NCI-H2029 (cell line): ENCODE measurements at places on chromosomes 16 and 17.

DNA sequence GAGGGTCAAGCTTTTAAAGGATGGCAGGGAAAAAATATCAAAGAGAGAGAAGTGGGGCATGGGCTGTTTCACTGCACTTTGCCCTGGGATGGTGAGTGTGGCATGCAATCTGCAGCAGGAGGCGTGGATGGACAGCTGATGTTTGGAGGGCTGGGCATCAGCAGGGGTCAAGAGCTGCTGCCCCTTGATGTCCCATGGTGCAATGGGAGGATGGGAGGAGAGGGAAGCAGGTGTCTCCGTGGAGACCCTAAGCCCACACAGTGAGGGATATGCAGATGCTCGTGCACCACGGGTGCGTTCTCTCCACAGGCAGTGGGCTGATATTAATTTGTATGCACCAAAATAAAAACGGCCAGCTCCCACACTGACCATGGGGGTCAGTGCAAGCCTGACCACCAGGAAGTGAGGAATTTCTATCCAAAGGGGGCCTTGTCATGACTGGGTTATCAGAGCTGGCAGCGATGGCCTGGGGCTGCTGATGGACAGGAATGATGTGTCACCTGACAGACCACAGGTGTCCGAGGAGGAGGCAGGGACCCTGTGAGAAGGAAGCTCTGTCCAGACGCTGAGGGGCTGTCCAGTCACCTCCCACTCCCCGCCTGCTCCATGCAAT is 183.6 kb downstream of the IRF8 start:
- no peak for DNase-seq

- DNase-seq, result no peak
These were observed 1327.3 kb upstream of the GOT2 start for GRCh38 chr16:60061396-60061795.

GRCh38 chr17:40960144-40960543 is 6.6 kb downstream of the KRT39 start:
- no peak for DNase-seq

DNA sequence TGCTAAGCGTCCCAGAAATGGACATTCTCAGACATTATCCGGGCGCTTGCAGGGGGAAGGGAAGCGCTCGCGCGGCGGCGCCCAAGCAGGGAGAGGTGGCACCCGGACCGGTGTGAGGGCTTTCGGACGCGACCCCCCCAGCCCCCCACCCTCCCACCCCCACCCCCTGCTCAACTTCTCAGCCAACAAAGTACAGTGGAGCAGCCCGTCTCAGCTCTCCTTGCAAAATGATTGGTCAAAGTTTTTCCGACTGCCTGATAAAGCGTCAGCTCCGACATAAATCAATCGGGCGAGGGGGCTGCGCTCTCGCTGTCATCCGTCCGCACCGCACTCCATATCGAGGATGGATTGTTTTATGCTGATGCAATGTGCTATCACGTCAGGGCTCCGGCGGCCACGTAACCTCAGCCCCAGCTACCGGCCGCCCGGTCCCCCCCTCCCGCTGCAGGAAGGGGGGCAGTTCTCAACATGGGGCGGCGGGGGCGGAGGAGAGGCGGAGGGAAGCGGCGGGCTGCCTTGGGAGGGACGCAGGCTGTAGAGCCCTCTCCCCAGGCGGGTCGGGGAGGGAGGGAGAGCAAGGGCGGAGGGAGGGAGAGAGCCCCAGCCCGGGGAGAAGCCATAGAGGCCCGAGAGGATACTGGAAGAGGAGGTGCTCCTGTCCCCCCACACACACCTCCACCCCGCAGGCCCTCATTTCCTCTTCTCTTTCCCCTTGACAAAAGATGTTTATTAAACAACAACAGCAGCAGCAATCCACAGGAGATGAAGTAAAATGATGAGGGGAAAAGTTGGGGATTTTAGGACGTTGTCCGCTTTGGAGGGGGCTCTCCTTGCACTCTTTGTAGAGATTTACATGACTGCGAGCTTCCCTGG is at the start of gene HOXB9:
HOXB9 (minus strand) TSS at position 114 of the 873 bp plus-strand sequence; CDS start at position 25, 89 bp downstream.
- no peak for DNase-seq

GRCh38 chr16:89383095-89384003 is 107.0 kb downstream of the ANKRD11 start:
- no peak for DNase-seq

- DNase-seq, result no peak
These were observed 55.5 kb downstream of the OTOA start for GRCh38 chr16:21719283-21719682.

DNA sequence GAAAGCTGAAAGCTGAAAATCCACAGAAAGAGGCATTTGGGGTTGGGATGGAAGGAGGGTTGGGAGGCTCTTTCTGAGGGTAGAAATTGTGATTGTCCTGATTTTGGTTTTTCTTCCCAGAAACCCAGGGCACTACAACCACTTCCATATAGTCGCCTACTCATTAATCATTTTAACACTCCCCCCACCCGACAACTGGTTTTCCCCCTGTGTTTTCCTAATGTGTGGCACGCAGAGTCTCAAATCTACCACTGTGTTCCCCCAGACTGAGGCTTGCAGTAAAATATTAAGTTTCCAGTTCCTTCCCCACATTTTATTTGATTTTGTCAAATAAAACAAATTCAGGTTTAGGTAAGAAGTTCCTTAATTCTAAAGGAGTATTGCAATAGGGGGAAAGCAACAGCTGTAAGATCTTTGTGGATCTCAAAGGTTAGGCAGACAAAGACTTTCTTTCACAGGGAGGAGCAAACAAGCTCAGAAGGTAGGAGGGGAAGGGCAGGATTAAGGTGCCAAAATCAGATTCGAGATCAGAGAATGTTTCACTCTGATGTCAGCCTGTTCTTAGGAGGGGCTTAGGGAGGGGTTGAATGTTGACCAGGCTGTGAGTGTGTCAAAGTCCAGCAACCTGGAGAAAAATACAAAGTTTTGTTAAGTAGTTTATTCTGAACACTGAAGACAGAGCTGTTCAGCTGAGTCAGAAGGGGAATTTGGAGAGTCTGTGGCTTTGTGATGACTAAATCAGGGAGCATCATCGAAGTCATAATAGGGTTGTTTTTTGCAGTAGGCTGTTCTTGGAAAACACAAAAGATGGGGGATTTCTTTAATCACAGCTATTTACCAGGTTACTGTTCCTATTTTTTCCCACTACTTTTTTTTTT is 3.6 kb downstream of the ZNF267 start:
- DNase-seq, result no peak

DNA sequence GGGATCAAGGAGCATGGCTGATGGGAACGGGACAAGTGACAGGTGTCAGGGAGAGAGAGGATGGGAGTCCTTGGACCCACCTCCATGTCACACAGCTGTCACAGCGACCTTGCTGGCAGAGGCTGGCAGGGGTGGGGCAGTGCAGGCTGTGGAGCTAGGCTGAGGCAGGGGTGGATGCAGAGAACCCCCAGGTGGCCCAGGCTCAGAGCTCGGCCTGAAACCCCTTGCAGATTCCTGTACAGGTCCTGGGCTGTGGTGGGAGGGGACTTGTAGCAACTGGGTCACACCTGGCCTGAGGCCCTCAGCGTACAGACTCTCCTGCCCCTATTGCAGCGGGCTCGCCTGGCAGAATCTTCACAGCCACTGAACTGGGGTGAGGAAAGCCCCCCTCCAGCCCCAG is 174.1 kb downstream of the NTN1 start:
- DNase-seq, result no peak

DNA sequence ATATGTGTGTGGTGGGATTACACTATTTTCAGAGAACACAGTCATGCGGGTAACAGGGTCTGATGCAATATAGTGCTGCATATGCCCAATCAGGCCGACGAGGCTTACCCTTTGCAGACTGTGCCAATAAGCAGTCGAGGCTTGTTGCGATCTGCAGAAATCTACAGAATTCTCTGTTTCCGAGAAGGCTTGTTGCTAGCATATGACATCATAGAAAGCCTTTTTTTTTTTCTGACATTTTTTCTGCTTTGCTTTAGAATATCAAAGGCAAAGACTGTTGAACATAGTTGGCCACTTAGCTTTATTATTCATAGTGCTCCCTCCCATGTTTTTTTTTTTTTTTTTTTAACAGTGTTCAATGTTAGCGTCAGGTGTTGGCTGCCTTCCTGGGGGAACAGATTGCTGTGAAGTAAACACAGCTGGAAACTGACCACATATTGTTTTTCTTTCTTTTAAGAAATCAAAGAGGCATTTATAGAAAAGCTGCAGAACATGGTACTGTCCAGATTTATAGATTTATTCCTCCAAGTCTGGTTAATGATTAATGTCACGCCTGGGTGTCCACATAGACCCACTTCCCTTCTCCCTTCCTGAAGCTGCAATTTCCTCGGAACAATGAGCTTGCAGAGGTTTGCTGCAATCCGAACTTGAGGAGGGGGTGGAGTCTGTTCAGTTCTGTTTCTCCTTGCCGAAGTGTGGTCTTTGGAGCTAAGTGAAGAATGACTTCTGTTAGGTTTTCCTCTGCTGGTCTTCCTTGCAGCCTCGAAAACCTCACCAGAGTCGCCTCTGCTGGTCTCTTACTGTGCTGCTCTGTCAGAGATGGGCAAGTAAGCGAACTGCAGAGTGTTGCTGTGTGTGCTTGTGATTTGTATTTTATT is 87.3 kb downstream of the MAP2K6 start:
- DNase-seq, result peak; percentile 25

DNA sequence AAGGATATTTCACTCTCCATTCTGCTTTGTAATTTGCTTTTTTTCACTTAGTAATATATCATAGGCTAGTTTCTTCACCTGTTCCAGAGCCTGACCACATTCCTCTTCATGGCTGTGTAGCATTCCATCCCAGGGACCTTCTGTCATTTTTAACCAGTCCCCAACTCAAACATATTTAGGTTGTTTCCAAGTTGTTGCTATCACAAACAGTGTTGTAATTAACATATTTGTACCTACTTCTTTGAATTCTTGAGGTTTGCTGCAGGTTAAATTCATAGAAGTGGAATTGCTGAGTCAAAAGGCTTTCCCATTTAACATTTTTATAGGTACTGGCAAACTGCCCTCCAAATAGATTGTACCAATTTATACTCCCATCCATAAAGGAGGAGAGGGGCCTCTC is 65.1 kb upstream of the MED9 start:
- no peak for DNase-seq
